NCI-H1092 (cell line): ENCODE measurements at places on chromosomes 16 and 17.

DNA sequence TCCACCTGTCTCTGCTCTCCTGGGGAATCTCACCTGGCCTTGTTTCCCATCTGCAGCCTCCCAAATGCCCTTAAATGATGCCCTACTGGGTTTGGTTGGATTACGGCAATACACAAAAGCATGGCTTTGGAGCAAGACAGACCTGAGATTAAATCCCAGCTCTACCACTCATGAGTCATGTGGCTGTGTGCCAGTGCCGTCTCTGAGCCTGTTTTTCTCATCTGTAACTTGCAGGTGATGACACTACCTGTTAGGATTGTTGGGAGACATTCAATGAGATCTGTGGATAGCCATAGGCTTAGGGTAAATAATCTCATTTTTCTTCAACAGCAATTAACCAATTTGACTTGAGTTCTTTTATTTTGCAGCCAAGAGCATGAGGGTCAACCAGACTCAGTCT, 240.3 kb downstream of the MAF start:
- no peak for DNase-seq

GRCh38 chr16:49312389-49312985, 30.8 kb upstream of the CBLN1 start:
- DNase-seq: peak; percentile 41

DNA sequence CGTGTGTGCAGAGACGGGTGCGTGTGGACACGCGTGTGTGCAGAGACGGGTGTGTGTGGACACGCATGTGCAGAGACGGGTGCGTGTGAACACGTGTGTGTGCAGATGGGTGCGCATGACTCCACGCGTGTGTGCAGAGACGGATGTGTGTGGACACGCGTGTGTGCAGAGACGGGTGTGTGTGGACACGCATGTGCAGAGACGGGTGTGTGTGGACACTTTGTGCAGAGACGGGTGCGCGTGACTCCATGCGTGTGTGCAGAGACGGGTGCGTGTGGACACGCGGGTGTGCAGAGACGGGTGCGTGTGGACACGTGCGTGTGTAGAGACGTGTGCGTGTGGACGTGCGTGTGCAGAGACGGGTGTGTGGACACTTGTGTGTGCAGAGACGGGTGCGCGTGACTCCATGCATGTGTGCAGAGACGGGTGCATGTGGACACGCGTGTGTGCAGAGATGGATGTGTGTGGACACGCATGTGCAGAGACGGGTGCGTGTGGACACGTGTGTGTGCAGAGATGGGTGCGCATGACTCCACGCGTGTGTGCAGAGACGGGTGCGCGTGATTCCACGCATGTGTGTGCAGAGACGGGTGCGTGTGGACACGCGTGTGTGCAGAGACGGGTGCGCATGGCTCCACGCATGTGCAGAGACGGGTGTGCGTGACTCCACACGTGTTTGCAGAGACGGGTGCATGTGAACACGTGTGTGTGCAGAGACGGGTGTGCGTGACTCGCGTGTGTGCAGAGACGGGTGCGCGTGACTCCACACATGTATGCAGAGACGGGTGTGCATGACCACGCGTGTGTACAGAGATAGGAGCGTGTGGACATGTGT, 1.6 kb upstream of the CD7 start:
- no peak for DNase-seq

GRCh38 chr17:66717641-66718058, 117.3 kb upstream of the CACNG5 start:
- DNase-seq: no peak
